ENCODE measurements at places on chromosomes 5 and 9.

GRCh38 chr9:26955222-26955903 is 849 bp upstream of the IFT74 start:
- no peak for DNase-seq

GRCh38 chr9:13805546-13805945 is 508.4 kb downstream of the NFIB start:
- no peak for DNase-seq

GRCh38 chr9:104927216-104927911 is 591 bp downstream of the ABCA1 start:
- peak; percentile 63 for DNase-seq

GRCh38 chr5:64766941-64767340 is 1.6 kb downstream of the SREK1IP1 start:
- no peak for DNase-seq

- no peak for DNase-seq
Measured at GRCh38 chr9:36834736-36835135, 199.3 kb downstream of the PAX5 start.

DNA sequence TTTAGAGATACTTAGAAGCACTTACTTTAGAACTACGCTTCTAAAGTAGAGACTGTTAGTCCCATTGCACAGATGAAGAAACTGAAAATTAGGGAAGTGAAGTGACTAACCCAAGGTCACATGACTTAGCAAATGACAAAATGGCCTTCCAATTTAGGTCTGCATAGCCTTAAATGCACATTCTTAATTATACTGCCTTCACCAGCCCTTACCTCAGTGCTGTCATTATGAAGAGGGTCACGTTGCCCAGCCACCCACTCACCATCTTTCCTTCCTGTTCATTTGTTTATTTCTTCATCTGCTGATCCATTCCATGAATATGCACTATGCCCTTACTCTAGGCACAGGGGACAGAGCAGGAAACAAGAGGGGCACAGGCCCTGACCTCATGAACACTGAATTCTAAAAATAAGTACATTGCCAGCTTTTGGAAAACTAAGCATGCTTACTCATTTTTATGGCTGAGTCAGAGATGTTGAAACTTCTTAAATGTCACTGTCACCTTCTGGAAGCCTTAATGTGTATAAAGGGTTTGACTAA is 8.6 kb downstream of the HAVCR2 start:
- no peak for DNase-seq

DNA sequence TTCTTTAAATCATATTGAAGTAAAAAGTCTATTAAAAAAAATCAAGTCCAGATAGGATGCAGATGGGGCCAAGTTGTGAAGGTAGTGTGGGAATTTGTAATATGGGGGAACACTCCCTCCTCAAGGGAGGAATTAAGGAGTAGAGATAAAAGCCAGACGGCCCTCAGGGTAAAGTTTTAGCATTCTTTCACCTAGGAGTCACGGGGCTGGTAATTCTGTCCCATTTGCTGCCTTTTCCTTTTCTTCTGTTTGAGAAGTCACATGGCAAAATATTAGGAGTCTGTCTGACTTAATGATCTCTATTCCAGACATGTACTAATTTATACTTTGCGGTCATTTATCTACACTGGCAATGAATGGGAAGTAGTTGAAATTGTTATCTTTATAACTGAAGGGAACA is 61.9 kb downstream of the SNX24 start:
- DNase-seq = no peak

Measured in testis (tissue), 5 donors.